ENCODE measurements at places on chromosomes 7 and 10.

DNA sequence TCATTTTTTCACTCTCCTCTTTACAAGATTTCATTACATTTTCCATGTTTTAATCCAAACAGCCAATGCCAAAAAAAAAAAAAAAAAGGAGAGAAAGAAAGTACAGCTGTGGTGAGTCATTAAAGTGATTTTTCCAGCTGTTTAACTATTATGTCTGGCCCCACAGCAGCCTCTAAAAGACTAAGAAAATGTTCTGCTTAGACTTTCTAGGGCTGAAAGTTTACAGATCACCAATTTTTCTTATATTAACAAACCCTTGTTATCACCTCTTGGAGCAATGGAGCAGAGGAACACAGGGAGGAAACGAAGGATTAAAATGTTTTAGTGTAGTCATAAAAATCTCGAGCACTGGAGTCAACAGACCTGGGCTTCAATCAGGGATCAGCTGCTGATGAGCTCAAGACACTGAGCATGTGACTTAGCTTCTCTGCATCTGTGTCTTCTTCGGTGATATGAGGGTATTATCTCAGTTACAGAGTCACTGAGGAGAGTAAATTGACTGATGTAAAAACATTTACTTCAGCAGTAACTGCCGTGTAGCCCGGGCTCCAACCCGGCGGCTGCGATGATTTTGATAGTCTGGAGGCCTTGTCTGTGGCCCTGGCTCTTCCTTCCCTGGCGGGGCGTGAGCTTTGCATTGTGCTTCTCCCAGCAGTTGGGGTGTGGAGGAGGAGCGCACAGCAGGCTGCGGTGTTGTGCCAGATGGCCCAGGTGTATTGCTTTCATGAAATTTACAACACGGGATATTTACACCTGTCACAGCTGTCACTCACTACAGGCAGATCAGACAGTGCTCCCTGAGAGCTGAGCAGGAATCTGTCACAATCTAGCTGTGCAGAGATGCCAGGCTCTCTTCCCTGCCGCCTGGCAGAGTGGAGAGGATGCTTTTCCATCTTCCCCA, 298.3 kb upstream of the FZD8 start:
- DNase-seq, result no peak

- no peak for DNase-seq
Observed at GRCh38 chr10:77811831-77812430, 114.6 kb downstream of the DLG5 start.

DNA sequence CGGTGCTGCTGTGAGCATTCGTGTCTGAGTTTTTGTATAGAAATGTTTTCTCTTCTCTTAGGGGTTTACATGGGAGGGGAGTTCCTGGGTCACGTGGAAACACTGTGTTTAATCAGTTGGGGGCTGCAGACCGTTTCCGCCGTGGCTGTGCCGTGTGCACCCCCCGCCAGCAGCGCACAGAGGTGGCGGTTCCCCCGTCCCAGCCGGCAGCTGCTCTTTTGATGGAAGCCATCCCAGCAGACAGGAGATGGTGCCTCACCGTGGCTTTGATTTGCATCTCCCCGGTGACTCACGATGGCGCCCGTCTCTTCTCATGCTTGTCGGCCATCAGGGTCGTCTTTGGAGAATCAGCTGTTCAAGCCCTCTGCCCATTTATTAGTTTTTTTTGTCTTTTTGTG, 34.9 kb upstream of the FOXL3 start:
- no peak for DNase-seq

DNA sequence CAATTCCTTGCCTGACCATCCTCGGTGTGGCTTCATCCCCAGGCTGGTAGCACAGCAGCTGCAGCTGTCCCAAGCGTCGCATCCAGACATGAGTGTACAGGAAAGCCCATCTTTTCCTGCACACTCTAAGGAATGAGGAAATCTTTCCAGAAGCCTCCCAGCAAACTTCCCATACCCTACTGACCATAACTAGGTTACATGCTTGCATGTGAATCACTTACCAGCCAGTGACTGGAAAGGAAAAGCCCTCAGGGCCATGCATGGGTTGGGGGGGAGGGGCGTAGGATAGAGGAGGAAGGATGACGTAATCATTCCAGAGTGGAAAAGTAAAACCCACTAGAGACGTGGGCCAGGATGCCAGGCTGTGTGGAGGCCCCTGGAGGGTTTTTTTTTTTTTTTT, 18.9 kb upstream of the ZNF212 start:
- DNase-seq, result no peak

- no peak for DNase-seq
Observed at GRCh38 chr10:116990276-116990800, 14.6 kb downstream of the SHTN1 start.

GRCh38 chr7:54888067-54888733, 129.2 kb upstream of the SEC61G start:
- no peak for DNase-seq

All from hematopoietic multipotent progenitor cell (in vitro differentiated cells).